ENCODE measurements at places on chromosomes 5 and 9.

GRCh38 chr5:170313344-170313743, 15.8 kb upstream of the LCP2 start:
- DNase-seq, result peak; percentile 4

DNA sequence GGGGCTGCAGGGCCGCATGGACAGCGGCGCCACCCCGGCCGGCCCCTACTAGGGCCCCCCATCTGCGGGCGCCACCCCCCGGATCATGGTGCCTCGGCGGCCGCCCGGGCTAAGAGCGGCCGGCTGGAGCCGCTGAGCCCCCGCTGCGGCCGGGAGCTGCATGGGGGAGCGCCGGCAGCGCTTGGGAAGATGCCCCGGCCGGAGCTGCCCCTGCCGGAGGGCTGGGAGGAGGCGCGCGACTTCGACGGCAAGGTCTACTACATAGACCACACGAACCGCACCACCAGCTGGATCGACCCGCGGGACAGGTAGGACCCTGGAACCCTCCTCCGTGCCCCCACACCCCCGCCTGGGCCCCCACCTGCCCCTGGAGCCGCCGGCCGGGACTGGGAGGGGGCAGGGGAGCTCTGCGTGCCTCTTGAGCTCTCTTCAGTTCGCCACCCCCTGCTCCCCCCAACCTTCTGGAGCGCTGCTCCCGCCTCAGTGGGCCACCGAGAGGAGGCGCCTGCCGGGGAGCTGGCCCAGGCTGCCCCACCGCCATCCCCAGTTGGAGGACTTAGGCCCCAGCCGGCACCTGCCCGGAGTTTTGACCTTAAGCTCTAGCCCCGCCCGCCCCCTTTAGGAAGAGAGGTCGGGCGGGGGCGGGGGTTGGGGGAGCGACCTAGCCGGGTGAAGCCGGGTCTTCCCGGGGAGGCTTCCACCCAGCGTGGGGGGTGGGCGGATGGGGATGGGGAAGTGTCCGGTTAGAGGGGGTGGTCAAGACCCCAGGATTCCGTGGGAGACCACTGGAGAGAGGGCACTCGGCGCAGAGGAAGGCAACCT, 730 bp downstream of the WWC1 start:
- no peak for DNase-seq

DNA sequence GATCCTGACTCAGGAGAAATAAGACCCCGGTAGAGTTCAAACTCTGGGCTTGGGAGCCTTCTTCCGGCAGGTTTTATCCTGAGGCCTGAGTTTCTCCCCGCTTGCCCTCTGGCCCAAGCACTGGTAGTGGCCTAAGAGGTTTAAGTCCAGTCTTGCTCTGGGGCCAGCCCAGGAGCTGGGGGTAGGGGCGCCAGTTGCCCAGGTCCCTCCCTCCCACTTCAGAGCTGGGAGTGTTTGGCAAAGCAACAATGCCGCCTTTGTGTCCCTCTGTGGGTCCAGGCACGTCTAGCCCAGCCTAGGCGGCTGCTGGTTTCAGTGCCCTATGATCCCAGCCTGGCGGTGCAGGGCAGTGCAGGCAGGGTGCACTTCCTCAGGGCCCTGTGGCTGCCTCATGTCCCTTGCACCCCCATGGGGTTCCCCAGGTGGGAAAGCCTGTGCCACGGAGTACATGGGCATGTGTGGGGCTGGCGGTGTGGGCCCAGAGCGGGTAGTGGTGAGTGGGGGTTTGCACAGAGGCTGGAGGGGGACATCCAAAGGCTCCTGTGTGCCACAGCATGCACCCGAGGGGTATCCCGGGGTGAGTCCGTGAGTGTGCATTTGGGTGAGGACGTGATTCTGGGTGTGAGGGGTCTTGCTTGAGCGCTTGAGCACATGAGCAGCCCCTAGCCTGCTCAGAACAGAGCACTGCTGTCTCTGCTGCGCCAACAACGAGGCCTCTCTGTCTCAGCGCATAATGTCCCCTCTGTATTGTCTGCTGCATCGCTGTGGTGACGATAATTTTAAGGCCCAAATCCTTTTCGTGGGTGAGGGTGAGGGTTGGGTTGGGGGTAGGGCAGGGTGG, 61.7 kb upstream of the PSD2 start:
- DNase-seq, result no peak

- DNase-seq, result no peak
These were observed 52.3 kb downstream of the SECISBP2 start for GRCh38 chr9:89370593-89370992.

- no peak for DNase-seq
These were observed 31.9 kb upstream of the STING1 start for GRCh38 chr5:139514486-139514856.

DNA sequence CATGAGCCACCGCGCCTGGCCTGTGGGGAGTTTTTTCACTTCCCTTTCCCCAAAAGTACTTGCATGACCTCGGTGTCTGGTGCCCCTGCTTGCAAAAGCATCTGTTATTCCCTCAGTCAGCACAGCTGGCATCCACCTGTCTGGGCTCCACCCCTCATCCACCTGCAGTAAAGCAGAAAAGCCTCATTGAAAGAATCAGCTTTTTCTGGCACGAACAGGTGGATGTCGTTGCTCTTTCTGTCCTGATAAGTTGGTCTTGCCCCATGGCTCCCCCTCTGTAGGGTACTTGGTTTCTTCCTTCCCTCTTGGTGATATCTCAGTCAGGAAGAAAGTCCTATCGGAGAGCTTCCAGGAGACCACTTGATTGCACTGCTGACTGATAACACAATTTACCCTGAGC, 37.4 kb downstream of the WWC1 start:
- peak; percentile 31 for DNase-seq

DNA sequence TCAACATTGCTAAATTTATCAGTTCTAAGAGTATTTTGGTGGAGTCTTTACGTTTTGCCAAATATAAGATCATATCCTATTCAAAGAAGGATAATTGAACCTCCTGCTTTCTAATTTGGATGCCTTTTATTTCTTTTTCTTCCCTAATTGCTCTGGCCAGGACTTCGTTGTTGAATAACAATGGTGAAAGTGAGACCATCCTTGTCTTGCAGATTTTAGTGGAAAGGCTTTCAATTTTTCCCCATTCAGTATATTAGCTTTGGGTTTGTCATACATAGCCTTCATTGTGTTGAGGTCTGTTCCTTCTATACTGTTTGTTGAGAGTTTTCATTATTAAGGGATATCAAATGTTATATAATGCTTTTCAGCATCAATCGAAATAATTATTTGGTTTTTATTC, 1974.2 kb upstream of the ACO1 start:
- no peak for DNase-seq

GRCh38 chr9:134922932-134923240, 5.2 kb upstream of the FCN1 start:
- peak; percentile 69 for DNase-seq

GRCh38 chr5:125042261-125042890, 295.9 kb upstream of the ZNF608 start:
- no peak for DNase-seq

GRCh38 chr5:59002162-59002825, 419.4 kb downstream of the RAB3C start:
- no peak for DNase-seq

GRCh38 chr5:58934629-58935097, 351.8 kb downstream of the RAB3C start:
- DNase-seq, result no peak

DNA sequence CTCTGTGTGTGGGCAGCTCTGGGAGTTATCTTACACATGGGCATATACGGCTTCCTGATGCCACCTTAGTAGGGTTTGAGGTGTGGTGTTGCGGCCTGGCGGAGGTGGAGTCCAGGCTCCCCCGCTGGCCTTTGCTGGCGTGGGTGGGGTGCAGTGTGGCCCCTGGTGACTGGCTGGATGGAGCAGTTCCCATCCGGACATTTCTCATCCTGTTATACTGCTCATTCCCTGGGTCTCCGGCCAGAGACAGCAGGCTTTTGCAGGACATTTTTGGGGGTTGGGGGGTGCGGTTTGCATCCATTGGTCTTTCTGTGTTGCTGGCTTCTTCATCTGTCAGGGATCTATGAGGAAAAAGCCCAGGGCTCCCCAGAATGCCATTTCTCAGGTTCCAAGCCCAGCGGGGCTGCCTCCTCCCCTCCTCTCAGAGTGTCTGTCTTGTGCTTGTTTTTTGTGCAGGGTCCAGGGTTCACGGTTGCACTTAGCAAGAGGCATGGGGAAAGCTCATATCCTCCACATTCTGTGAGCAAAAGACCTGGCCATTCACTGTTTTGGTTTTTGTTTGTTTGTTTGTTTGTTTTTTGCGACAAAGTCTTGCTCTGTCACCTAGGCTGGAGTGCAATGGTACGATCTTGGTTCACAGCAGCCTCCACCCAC, 22.3 kb downstream of the NDUFS6 start:
- no peak for DNase-seq

- DNase-seq, result no peak
These were observed 28.8 kb downstream of the SLC6A7 start for GRCh38 chr5:150218693-150219035.

DNA sequence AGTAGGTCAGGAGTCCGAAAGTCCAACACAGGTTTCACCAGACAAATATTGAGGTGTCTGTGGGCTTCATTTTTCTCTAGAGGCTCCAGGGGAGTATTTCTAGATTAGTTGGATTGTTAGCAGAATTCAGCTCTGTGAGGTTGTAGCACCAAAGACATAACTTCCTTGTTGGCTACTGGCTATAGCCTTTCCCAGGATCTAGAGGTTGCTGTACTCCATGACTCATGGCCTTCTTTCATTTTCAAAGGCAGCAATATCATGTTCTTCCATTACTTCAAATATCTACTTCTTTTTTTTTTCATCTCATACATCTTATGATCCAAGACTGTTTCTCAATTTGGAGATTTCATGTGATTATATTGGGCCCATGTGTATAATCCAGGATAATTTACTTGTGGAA, 404.0 kb upstream of the FAM174A start:
- no peak for DNase-seq

DNA sequence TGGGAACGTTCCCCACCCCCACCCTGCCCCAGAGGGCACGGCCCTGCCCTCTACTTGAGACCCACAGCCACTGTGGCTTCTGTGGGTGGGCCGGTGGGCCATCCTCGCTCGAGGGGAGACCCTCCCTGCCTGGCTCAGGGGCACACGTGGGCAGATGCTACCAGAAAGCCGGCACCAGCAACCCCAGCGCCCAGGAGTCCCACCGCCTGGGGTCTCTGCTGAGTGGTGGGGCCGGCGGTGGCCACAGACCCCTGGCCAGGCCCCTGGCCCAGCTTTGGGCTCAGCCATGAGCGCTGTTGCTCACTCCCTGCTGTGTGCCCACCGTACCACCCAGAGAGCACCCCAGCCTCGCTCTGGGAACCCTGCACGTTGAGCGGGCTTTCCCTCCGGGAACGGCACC, 16.5 kb upstream of the NRARP start:
- no peak for DNase-seq

DNA sequence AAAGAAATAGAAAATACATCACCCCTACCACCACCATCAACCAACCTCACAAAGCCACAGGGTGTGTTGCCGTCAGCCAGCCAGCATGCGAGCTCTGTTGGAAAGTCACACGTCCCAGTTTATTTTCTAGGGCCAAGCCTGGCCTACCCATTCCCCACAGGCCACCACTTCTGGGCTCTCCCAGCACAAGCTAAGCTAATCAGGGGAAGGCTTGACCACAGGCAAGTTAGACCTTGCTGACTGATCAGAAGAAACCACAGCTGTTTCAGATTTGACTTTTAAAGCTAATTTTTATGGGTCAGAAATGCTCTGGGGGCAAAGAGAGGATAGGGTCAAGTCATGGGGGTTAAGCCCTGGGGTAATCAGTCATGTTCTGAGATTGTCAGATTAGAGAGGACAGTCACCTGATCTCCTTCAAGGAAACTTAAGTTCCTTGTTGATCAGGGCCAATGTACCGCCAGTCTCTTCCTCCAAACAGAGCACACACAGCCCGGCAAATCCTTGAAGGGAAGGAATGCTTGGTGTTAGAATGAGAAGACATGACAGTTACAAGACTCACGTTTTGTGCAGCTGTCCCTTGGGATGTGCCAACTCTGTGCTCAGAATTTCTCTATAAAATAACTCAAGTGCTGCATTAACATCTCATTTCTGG, 7.6 kb downstream of the SHB start:
- no peak for DNase-seq

DNA sequence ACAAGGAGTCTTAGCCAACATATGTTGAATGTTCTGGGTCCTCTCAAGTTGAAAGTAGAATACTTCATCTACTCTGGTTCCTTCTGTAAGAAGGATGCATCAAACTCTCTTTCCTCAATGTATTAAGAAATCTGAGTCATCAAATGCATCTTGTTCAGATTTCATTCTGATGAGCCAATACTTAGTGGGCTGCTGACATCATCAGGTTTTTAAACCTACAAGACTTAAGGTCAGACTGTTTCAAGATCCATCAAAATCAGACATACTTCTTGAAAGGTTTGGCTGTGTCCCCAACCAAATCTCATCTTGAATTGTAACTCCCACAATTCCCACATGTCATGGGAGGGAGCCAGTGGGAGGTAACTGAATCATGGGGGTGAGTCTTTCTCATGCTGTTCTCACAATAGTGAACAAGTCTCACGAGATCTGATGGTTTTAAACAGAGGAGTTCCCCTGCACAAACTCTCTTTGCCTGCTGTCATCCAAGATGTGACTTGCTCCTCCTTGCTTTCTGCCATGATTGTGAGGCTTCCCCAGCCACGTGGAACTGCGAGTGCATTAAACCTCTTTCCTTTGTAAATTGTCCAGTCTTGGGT, 168.8 kb downstream of the RAPGEF6 start:
- DNase-seq, result peak; percentile 11

DNA sequence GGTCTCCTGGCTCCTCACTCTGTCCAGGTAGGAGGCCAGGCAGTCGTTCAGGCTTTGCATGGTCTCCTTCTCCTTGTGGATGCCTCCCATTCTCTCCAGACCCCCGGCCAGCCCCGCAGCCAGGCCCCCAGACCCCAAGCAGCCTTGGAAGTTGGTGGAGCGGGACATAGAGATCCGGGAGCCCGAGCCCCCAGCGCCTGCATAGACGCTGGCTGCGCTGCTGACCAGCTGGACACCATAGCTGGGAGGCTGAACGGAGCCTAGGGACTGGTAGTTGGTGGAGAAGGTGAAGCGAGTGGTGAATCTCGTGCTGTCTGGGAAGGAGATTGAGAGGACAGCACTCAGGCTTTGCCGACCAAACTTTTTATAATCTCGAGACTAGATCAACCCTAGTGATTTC, 35.9 kb downstream of the FOXI1 start:
- DNase-seq, result no peak

GRCh38 chr5:111703662-111704061, 53.3 kb downstream of the NREP start:
- DNase-seq, result peak; percentile 18

DNA sequence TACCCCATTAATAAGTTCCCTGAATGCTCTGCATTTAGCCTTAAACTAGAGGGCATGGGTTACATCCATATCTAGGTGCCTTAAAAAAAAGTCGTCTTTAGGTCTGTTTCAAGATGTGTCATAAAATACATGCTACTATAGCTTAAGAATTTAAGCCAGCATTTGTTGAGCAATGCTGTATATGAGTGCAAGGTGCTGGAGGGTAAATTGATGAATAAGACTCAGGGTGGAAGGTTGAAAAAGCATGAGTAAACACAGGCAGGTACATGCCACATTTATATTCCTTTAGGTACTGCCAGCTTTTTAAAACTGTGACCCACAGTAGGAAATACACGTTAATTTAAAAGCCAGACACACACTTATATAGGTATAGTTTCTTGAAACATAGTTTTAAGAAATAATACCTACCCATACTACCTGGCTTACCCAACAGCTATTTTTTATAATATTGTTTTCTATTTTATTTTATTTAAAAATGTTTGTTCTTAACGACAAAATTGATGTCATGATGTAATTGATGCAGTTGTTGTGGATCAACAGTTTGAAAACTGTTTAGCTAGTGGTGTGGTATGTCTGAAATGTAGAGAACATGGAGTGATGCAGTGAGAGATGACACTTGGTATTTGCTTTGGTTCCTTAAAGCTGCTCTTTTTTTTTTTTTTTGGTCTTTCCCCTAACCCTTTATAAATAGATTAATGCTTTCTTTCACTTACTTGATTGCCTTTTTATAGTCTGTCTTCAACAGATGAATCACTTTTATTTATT, 3.9 kb downstream of the HMGCR start:
- DNase-seq, result no peak
